ENCODE measurements at places on chromosomes 3 and 15.

- DNase-seq: no peak
Observed at GRCh38 chr3:55402886-55403609, 84.1 kb downstream of the WNT5A start.

GRCh38 chr15:57604507-57604906 is 12.8 kb downstream of the MYZAP start:
- no peak for DNase-seq

DNA sequence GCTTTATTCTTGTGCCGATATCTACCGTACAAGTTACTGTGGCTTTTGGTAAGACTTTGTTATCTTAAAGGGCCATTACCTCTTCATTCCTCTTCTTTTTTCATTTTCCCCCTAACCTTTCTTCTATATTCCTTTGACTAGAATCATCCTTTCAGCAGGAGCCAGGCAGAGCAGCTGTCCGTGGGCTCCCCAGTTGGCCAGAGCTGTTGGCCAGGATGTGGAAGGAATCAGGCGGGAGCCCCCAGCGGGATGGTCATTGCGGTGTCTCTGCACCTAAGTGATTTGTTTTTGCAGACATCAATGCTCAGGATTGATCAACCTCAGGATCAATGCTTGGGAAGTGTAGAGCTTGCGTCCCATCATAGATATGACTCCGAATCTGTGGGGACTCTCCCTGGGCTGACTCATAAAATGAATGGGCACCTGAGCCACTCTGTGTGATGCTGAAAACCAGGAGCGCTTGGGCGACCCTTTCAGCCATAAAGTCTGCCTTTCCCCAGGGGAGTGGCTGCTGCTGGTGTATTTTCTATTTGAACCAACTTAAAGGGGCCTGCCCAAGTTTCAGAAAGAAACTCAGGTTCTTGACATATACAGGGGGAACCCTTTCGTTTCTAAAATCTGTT is 21.7 kb downstream of the APBA2 start:
- DNase-seq: no peak

DNA sequence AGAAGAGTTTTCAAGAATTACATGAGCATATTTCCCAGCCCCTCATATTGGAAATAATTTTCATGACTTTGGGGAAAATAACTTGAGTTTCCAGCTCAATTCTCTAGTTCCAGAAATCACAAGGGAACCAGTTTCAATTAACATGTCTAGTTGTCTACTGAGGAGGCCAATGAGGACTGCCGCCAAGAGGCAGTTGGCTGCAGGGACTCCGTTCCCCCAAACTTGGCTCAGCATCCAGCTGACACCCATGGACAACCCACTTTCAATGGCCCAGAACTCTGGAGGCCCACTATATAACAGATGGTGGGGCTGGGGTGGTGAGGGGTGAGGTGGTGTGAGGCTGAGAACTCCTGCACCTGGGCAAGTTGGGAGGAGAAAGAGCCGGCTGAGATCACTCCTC is 86.5 kb upstream of the TNFAIP8L3 start:
- DNase-seq: no peak

DNA sequence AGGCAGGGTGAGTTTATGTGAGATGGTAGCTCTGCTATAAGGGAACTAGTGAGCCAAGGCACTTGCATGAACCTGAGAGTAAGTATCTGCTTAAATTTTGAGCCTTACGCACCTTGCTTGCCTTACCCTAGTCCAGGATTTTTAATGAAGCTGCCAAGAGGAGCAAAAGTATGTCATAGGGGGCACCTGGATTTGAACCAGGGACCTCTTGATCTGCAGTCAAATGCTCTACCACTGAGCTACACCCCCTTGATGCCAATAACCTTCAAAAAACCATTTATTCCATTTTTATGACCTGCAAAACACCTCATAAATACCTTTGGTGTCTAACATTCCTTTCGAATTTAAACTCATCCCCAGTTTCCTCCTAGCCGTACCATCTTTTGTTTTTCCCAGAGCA is 88.3 kb upstream of the ACP3 start:
- DNase-seq: no peak

GRCh38 chr3:122691195-122691594 is 10.6 kb downstream of the PARP14 start:
- DNase-seq: no peak

DNA sequence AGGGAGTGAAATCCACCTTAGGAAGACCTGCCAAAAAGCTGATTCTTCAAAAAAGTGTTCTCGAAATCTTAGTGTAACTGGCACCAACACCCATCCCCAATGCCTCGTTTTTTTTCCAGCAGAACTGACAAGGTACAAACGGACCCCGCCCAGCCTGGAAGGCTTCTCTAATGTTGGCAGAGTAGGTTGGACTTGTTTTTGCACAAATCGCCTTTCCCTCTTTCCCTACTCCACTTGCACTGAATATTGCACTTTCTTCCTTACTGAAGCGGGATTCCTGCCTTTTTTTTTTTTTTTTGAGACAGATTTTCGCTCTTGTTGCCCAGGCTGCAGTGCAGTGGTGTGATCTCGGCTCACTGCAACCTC is 544 bp upstream of the TIMMDC1 start:
- no peak for DNase-seq
